ENCODE measurements at places on chromosomes 11 and 22.

DNA sequence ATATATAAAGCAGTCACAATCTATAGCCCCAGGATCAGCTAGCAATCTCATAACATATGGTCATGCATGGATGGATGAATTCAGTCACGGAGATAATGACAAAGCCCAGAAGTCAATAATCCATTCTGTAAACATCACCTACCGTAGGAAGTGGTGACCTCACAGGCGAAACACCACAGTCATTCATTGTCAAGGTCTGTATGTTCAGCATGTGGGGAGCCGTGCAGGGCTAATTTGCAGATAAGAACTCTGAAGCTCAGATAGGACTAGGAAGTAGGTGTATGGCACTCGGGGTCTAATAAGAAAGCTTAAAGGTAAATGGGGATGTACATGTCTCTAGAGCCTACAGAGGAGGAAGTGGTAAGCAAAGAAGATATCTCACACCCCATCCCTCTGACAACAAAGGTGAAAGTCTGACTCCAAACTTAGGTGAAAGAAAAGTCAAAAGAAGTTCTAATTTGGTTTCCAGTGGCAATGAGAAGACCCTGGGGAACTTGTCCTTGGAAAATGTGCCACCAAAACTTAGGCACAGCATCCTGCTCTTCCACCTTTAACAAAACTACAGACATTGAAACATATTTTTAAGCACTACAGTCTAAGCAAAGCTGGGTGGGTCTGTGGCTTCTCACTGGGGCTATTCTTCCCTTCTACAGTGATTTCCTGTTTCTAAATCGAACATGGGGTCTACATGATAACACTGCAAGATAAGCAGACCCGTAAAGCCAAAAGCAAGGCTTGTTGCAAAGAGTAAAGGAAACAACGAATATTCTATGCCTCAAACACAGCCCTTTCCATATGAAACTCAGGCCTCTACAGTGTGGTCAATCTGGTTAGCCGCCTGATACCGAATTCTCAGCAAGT is 5.2 kb downstream of the CRTAM start:
- DNase-seq = peak; percentile 51

- DNase-seq = no peak
These were observed 86.9 kb downstream of the FAM83F start for GRCh38 chr22:40081662-40082061.

DNA sequence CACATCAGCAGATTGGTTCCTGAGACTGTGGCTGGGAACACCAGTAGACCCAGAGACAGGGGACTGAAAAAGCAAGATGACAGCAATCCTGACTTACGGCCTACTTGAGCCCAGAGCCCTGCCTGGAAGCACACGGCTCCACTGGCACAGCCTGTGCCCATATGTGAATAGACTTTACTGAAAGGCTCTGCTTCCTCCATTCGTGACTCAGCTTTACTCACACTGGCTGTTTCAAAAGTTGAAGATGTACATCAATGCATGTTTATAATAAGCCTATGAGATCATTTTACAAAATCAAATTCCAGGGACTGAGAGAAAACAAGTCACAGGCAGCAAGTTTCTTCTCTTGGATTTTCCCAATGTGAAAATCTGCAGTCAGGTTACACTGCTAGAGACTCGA is 134.6 kb upstream of the TEAD1 start:
- DNase-seq = no peak

DNA sequence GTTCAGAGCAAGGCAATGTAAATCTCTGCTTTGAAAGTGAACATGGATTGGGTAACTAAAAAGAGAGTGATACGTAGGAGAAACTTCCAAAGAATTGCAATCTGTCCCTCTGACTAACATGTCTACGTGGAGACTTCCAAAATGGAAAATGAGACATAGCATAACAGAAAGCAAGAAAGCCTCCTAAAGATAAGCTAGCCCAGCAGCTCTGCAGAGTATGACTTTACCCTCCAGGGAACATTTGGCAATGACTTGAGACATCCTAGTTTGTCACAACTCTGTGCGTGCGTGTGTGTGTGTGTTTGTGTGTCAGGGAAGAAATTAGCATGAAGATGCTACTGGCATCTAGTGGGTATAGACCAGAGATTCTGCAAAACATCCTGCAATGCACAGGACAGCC is 817.4 kb downstream of the NTM start:
- no peak for DNase-seq

GRCh38 chr11:78311702-78312371 is 105.8 kb downstream of the GAB2 start:
- DNase-seq = no peak

DNA sequence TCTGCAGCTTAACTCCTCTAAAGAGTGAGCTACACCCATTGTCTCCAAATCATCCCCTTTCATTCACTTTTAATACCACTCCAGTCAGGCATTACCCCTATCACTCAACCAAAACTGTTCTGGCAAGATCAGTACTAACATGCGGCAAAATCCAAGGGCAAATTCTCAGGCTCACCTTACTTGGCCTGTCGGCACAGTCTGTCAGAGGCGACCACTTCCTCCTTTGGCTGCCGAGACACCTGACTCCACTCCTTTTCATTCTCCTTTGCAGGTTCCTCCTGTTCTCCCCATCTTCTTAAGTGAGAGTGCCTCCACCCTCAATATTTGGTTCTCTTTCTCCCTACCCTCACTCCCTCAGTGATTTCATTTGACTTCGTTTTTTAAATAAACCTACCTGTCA is 4.2 kb downstream of the C11orf91 start:
- DNase-seq = no peak

GRCh38 chr11:73317373-73317772 is 9.3 kb downstream of the ARHGEF17 start:
- DNase-seq = no peak

DNA sequence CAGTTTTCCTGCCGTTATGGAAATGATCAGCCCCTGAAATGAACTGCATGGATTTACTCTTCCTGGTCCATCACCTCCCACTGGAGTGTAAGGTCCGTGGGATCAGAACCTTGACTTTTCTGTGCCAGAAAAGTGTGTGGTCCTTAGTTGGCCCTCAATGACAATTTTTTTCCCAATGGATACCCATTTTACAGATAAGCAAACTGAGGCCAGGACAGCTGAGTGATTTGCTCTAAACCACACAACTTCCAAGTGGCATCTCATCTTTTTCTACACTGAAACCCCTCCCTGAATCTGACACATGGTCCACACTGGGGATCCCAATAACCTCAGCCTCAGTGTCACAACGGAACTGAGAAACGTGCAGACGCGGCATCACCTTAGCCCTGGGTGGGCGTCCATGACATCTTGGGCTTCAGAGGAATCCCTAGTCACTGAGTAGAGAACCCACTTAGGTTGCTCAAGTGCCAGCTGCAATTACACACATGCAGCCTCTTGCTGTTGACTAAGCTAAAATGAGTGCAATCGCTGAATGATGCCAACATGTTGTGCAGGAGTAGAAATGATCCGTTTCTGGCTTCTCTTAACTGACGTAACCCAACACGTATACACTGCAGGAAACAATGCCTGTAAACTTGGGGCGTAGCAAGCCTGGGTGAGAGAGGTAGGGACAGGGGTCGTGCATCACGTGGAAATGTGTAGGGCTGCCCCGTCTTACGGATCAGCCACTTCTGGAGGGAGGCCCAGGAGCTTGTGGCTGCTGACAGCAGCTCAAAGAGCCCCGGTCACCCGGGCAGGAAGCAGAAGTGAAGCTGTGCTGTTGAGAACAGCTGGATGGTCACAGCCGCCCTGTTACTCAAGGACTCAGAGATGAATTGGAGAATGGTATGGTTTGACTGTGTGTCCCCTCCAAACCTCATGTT is 136.3 kb downstream of the SHANK2 start:
- no peak for DNase-seq

DNA sequence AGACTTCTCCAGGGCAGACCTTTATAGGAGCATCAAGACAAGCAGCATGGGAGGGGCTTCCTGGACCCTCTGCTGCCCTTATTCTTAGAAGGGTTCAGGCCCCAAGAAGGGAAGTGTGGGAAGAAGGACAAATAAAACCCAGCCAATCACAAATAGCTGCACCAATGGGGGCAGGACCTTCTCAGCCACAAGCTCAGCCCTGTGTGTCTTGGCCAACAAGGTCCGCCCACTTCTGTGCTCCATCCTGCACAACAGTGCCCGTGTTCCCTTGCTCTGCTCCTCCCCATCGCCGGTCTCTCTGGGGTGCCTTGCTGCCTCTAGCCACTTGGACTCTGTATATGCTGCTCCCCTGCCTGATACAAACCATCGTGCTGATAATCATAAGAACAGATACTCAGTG is 86.1 kb downstream of the NAT10 start:
- DNase-seq = no peak

DNA sequence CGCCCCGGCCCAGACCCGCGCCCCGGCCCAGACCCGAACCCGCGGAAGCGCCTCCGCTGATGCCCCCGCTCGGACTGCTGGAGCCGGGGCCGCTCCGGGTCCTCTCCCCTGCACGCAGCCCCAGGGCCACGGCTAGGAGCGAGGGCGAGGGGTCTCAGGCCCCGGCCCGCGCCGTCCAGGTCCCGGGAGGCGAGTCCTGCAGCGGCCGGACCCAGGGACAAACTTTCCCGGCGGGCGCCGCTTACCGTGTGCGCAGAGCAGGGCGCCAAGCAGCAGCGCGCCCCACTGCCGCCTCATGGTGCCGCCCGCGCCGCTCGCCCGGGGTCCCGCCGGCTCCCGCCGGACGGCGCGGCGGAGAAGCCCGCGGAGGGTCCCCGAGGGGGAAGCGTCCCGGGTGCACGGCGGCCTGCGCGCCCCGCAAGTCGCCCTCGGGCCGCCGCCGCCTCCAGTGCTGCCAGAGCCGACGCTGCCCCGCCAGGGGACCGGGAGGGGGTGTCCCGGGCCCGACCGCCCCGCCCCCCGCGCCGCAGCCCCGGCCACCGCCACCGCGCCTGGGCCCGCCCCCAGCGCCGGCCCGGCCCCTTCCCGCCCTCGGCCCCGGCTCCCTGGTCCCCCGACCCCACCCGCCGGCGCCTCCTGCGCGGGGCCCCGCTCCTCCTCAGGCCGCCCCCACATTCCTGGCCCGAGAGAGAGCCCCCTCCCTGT is at the start of gene LRP4:
Gene LRP4 (minus strand): TSS at position 468 of the 705 bp plus-strand sequence. CDS start 171 bp downstream, at position 297.
- DNase-seq = peak; percentile 70

DNA sequence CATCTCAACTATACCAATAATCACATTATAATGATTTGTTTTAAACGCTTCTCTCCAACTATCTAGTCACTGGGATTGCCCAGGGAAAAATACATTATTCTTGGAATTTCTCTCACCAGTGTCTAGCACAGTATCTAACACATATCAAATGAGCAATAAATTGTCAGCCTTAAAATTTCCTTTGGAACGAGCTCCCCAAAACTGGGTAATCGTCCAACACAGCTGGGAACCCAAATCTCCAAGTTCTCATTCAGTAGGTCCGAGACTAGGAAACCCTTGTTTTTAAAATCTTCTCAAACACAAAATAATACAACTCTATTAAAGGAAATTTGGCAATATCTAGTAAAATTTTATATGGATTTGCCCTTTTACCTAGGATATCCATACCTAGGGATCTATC is 327.8 kb upstream of the ARHGAP42 start:
- DNase-seq = no peak

- DNase-seq = no peak
These were observed 99.0 kb upstream of the LARGE1 start for GRCh38 chr22:34019190-34019845.

DNA sequence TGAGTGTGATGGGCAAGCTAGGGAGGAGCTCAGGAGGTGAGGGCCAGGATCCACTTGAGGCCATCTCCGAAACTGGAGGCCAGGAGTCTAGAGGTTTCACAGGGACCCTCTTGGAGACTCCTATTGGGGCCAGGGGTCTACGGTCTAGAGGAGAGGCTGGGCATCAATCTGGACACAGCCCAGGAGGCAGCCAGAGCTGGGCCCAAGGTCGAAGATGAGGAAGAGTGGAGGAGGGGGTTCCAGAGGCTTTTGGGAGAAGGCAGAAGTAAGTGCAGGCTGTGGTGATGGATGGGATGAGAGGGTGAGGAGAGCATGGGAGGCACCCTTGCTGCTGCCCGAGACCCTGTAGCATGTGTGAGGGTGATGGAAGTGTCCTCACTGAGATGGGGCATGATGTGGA is 56.6 kb downstream of the LRRC32 start:
- DNase-seq = no peak

DNA sequence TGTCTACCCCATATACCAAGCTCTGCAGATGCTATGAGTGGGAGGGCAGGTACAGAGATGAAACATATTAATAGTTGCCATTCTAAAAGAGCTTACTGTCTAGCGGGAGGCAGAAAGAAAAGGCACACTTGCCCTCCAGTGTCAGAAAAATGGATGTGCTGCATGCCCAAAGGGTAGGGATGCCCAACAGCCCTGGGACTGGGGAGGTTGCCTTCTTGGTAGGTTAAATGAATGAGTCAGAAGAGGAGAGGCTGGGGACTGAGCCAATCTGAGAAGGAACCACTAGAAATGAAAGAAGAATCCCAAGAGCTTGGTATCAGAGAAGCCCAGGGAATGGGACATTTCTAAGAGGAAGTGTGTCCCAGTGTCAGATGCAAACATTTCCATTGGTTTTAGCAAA is 1.2 kb downstream of the BIRC3 start:
- no peak for DNase-seq

- DNase-seq = no peak
These were observed 31.5 kb upstream of the TSPAN18 start for GRCh38 chr11:44695169-44695833.

DNA sequence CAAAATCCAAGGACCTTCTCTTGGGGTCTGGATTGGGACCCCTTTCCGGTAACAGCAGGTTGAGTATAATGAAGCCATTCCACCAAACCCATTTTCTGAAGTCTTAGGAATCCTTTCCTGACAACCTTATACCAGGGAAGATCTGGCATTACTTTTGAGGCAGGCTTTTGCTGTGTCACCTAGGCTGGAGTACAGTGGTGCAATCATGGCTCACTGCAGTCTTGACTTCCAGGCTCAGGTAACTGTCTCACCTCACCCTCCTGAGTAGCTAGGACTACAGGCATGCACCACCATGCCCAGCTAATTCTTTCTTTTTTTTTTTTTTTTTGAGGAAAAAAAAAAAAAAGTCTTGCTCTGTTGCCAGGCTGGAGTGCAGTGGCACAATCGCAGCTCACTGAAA is 55.8 kb upstream of the TREH start:
- no peak for DNase-seq

DNA sequence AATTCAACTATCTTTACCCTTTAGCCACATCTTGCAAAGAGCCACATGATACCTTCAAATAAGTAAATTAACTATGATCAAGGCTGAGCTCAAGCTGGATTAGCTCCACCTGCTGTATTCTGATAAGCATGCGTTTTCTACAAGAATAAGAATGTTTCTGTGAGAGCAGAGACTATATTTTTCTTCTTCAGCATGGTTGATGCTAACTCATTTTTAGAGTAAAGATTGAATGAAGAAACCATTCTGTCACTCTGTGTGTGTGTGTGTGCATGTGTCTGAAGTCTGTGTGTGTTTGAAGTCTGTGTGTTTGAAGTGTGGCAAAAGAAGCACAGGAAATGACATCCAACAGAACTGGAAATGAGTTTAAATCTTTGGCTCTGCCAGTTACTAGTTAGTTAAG is 12.0 kb upstream of the LAYN start:
- DNase-seq = peak; percentile 85

- peak; percentile 97 for DNase-seq
These were observed 2.8 kb upstream of the LZTR1 start for GRCh38 chr22:20979243-20979809.

- DNase-seq = peak; percentile 76
These were observed 858.7 kb upstream of the CHORDC1 start for GRCh38 chr11:91081440-91082043.

- DNase-seq = no peak
These were observed 6.0 kb upstream of the RPL3 start for GRCh38 chr22:39325392-39325932.

Data from Karpas-422 (cell line).